Activated CD4-positive, CD25-positive, alpha-beta regulatory T cell (primary cell): ENCODE measurements at places on chromosomes 2 and 18.

- no peak for DNase-seq
Observed at GRCh38 chr2:148615381-148615841, 29.1 kb upstream of the EPC2 start.

DNA sequence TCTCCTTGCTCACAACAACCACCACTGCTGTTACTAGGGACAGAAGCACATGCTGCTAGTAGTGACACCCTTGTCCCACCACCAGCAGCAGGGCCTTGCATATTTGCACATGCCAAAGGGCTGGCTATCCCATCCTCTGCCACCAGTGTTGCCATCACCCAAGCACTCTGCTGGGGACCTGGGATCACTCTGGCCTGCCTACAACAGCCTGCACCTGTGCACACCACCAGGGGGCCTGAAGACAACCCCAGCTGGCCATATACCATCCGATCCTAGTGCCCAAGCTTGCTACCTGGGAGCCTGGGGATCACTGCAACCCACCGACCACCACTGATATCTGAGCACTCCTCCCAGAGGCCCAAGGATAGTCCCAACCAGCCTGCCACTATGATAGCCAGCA, 99.9 kb upstream of the FANCL start:
- DNase-seq, result no peak

DNA sequence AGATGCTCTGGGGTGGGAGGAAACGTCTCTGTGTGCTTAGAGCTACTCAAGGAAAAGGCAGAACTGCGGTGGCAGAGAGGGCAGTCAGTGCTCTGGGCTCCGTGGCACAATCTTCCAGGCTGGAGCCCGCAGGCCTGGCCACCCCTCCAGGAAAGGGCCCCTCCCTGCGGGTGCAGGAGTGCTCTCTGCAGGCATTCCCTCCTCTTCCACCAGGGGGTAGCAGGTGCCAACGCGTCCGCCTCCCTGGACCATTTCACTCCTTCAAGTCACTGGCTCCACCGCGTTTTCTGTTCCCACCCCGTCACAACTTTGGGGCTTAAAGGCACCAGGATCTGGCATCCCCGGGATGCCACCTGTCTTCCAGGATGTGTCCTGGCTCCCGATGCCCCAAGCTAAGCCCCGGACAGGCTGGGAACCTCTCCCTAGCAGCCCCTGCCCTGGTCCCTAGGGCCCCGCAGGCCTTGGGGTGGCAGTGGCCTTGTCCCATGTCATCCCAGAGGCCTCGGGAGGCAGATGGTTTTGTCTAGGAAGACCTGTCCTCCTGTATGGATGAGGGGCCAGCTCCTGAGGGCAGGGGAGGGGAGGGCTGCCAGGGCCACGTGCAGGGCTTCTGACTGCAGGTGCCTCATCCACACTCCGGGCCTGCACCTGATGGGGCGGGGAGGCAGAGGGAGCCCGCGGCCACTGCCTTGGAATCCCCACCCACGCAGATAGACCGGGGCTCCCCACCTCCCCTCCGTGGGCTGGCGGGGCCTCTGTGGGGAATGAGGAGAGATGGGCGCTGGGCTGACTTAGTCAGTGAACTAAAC, 26.4 kb downstream of the KCNIP3 start:
- no peak for DNase-seq

- DNase-seq, result no peak
Observed at GRCh38 chr2:39061280-39061679, 59.6 kb downstream of the SOS1 start.

- DNase-seq, result no peak
Observed at GRCh38 chr18:3447068-3447894, 2.7 kb upstream of the TGIF1 start.

DNA sequence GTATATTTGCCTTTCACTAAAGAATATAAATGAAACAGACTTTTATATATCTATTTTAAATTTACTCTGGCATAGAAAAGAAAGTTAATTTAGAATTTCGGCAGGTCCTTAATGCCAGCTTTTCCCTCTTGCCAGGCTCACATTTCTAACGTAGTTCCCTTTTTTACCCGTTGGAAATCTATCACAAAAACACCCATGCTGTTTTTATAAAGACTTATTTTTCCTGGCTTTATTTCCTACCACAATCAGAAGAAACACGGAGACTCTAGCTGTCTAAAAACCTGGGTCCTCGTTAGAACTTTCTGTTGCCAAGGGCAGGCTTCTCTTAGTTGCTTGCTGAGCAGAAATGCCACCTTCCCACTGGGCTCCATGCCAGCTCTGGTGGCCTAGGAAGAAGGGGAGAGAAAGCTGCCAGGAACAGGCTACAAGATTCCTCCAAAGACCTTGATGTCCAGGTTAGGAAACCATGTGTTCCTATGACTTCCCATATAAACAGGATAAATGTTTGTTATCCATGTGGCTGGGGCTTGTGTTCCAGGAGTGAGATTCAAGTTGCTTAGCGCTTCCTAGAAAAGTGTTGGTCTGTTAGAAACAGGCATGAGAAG, 17.8 kb upstream of the TMEM18 start:
- no peak for DNase-seq

DNA sequence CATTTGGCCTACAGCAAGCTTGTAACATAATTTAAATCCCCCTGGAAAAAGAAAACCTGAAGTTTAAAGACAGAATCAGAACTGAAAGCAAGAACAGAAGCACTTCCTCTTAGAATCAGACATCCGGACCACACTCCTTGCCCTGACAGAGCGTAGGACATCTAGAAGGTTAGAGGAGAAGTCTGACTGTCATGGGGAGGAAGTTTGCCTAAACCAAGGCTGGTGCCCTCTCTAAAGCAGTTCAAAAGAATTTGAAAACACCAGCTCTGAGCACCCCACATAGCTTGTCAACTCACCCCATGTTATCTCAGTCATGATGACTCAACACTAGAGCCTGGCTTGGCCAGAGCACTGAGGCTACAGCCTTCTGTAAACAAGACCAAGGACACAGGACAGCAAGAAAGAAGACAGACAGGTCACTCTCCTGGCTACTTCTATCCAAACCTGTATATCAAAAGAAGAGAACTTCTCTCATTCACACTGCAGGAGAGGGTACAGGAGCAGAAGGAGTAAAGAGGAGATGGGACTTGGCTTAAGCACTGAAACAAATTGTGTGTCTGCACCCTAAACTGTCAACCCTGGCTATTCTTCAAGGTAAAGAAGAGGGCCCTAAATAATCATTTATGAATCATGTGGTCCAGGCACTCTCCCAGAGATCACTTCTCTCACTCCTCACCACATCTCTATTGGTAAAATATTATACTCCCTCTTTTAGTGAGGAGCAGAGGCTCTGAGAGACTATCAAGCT, 198.6 kb downstream of the MEMO1 start:
- no peak for DNase-seq

DNA sequence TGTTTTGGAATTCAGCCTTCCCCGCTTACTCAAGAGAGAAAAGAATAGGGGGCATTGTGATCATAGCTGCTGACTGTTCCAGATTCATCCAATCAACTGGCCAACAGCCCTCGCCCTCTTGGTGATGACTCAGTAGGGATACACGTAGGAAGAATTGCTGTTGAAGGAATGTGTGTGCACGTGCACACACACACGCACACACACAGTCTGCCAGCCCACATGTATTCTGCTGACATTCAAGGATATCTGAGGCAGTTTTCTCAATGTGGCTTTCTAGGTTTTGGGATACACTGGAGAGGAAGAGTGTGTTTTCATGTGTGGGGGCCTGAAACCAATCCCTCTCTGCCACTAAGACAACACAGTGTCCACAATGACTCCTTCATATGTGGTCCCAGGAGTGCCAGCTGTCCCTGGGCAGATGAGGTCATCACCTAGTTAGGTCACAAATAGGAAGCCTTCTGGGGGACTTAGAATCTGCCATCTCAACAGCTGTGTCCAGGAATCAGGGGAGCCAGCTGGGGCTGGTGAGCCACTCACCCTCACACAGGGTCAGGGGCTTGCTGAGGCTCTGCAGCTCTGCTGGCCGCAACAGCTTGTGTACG, 352.6 kb downstream of the SS18 start:
- no peak for DNase-seq

- DNase-seq, result no peak
Observed at GRCh38 chr18:24368749-24369148, 28.9 kb downstream of the OSBPL1A start.
